Activated CD8-positive, alpha-beta T cell treated with anti-CD3 and anti-CD28 coated beads for 36 hours (primary cell): ENCODE measurements at places on chromosomes 3 and 15. TPM values are rescaled to one million over a fixed set of nuclear protein-coding genes. Genes with fewer than 3 reads are reported as not detected.

GRCh38 chr3:65779390-65779789 lies 259.3 kb downstream of the MAGI1 start:
- H3K27ac ChIP-seq, result no peak overlapping the region
- no peaks in the 10 kb centered on the region for H3K27me3 ChIP-seq
- no peaks in the 10 kb centered on the region for H3K36me3 ChIP-seq
- no peak for DNase-seq
- no peaks in the 10 kb centered on the region for H3K4me1 ChIP-seq

- peaks cover 15% of the 10 kb centered on the region for H3K4me1 ChIP-seq
- H3K4me3 ChIP-seq, result no peak overlapping the region
- H3K27me3 ChIP-seq, result peaks cover 75% of the 10 kb centered on the region
- DNase-seq, result no peak
- no peak overlapping the region for H3K27ac ChIP-seq
Measured at GRCh38 chr15:89375093-89376005, 40.7 kb upstream of the POLG start.

GRCh38 chr15:45855210-45855906 lies 220.5 kb downstream of the SQOR start:
- H3K36me3 ChIP-seq, result no peaks in the 10 kb centered on the region
- no peaks in the 10 kb centered on the region for H3K4me1 ChIP-seq
- peaks cover 5% of the 10 kb centered on the region for H3K27me3 ChIP-seq
- H3K4me3 ChIP-seq, result no peak overlapping the region
- no peak for DNase-seq

The LRTM1 gene
- not detected for total RNA-seq

- H3K36me3 ChIP-seq, result no peaks in the 10 kb centered on the region
- no peak overlapping the region for H3K27ac ChIP-seq
- peaks cover 32% of the 10 kb centered on the region for H3K27me3 ChIP-seq
- peaks cover 8% of the 10 kb centered on the region for H3K4me1 ChIP-seq
Measured at GRCh38 chr15:63387748-63388493, 6.3 kb upstream of the CA12 start.

DNA sequence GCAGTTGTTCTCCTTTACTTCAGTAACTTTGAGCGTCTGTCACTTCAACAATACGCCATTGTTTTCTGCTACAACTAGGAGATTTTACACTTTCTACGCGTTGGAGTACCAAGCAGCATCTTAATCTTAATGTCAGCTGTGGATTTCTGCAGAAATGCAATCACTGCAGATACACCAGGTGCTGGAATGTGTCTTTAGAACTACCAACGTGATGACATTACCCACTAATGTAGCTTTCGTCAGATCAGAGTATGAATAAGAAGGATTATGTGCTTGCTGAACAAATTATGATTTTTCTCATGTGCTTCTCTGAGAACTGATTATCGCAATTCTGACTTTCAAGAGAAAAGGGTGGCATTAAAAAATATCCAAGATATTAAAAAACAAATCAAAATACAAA lies 77.5 kb upstream of the CNTN3 start:
- H3K4me1 ChIP-seq, result no peaks in the 10 kb centered on the region
- no peak overlapping the region for H3K27ac ChIP-seq
- no peak for DNase-seq
- no peak overlapping the region for H3K4me3 ChIP-seq
